ENCODE measurements at places on chromosomes 4 and X. TPM values are rescaled to one million over a fixed set of nuclear protein-coding genes. Genes with fewer than 3 reads are reported as not detected.

SLC25A43 gene
- 31.8 TPM for total RNA-seq

PCDH10 gene
- total RNA-seq: 0.12 TPM

PLA2G12A gene
- total RNA-seq: 10.8 TPM

GABRB1 gene
- not detected for total RNA-seq

CTAG1A gene
- total RNA-seq: not detected

MAOB gene
- 0.25 TPM for total RNA-seq

UGT2B11 gene
- not detected for total RNA-seq

GPR173 gene
- not detected for total RNA-seq

HMGN5 gene
- 2.1 TPM for total RNA-seq

SPANXA2 gene
- not detected for total RNA-seq

TRAPPC2 gene
- 9.2 TPM for total RNA-seq
